NCI-H2171 (cell line): ENCODE measurements at places on chromosomes 4 and X.

DNA sequence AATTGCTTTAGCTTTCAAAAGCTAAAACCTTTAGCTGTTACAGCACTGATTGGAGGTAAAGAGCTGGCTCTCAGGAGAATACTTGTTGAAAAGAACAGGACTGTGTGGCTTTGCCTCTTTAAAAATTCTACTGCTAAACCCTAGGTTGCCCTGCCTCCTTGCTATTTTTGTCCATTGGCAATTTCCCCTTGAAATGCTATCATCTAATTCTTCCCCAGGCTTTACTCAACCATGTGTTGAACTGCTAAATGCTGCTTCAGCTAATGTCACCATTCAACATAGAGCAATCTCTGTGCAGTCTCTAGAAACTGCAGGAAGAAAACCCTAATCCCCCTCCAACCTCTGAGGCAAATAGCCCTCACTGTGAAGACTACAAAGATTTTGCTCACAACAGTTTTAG, 203.7 kb upstream of the ARX start:
- no peak for DNase-seq

DNA sequence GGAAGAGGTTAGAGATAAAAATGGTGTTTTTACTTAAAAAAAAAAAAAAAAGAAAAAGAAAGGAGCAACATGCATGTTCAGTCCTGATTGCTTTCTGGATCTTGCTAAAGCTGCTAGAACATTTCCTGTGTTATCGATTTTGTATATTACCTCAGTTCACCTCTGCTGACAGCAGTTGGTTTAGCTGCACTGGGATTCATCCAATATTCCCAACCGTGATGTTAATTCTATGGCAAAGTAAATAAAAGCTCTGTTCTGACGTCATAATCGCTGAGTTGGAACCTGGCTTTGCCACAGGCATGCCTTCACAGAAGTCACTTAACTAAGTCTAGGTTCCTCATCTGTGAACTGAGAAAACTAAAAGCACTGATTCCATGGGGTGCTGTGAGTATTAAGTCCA, 90.7 kb upstream of the SORBS2 start:
- DNase-seq: no peak

DNA sequence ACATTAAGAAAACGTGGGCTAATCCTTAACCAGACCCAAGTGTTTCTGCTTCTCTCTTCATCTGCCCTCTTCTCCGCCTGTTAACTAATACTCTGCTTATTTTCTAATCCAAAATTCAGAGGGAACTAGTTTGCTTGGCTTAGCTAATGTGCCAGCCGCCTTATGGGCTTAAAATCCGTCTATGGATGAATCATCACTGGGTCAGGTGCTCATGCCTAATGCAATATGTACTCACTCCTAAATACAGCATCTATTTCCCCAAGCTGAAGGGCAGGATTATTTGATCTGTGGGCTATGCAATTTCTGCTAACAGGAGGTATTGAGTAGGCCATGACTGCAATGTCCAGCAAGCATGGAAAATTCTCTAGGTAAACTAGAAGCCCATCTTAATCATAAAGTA, 12.4 kb downstream of the DYNLT3 start:
- no peak for DNase-seq

DNA sequence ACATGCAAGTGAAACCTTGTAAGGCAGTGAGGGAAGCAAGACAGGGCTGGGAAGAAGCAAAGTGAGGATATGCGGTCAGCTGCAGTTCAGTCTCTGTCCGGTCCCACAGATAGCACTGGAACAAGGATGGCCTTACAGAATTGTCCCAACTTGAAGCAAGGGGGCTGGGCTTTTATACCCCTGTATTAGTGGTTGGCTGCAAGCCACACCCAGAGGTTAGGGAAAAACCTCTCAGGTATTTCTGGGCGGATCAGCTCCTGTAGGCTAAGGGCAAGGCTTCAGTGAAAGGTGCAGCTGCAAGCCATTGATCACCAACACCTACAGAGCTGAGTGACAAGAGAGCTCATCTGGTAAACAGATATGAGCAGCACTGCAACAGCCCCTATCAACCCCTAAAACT, 89.0 kb downstream of the KDR start:
- no peak for DNase-seq

DNA sequence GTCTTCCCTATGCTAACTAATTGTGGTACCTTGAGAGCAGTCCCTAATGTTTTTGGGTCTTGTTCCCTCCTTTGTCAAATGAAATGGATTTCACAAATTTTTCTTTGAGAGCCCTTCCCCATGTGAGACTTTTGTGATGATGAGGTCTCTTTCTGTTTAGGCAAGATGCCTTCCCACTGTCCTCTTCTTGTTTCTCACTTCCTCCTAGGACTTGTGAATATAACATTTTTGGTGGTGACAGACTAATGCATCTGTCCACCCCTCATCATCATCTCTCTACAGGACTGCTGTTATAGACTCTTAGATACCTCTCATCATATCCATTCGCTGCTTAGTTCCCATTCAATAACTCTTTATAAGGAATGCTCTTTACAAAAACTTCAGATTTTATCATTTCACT, 8.7 kb upstream of the ANK2 start:
- DNase-seq: no peak

GRCh38 chr4:156475322-156475721, 496.3 kb downstream of the PDGFC start:
- DNase-seq: peak; percentile 27

GRCh38 chr4:24842356-24842755, 47.0 kb downstream of the SOD3 start:
- DNase-seq: no peak
